Stomach (tissue), 19 donors: ENCODE measurements at places on chromosomes 7 and 10. TPM values are rescaled to one million over a fixed set of nuclear protein-coding genes. Genes with fewer than 3 reads are reported as not detected.

ITGA8 gene
- 35.0 TPM for total RNA-seq

TMEM60 gene
- total RNA-seq, result 12.1 TPM

CPA2 gene
- 4.1 TPM for total RNA-seq

AHCYL2 gene
- total RNA-seq, result 69.0 TPM

SEC31B gene
- total RNA-seq, result 6.2 TPM

CCDC201 gene
- not detected for total RNA-seq

ABCF2 gene
- total RNA-seq, result 19.6 TPM

- peak overlapping the region; percentile 93 for H3K27ac ChIP-seq
- no peaks in the 10 kb centered on the region for H3K27me3 ChIP-seq
- DNase-seq, result peak; percentile 64
- no peaks in the 10 kb centered on the region for H3K36me3 ChIP-seq
- peak overlapping the region; percentile 62 for H3K4me3 ChIP-seq
Observed at GRCh38 chr10:114174695-114175188, 739 bp upstream of the CCDC186 start.

GRCh38 chr7:89042940-89043339, 247.4 kb upstream of the TEX47 start:
- DNase-seq, result no peak
- no peaks in the 10 kb centered on the region for H3K27me3 ChIP-seq

DNA sequence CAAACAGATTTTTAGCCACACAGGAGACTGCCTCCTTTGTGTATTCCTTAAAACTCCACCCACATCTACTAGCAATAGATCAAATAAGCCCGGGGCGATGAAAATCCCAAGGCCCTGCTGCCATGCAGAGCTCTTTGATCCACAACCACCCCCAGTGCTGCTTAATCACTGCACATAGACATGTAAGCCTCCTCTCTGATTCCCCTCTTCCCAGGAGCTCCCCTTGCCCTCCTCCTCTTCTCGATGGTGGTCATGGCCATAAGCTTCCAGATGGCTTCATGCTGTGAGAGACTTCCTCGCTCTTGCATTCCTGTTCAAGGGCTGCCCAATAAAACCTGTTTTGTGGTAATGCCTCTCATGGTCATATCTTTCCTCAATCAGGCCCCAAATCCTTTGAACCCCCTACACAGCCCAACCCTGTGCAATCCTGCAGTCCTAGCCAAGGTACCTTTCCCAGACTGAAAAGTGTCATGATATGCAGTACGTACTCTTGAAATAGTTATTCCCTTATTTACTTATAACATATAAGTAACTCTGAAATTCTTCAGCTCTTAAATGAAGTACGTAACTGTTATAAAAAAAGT, 158.5 kb downstream of the CACNA2D1 start:
- H3K4me1 ChIP-seq, result peaks cover 5% of the 10 kb centered on the region
- H3K27me3 ChIP-seq, result no peaks in the 10 kb centered on the region
- H3K27ac ChIP-seq, result no peak overlapping the region
- DNase-seq, result no peak
- H3K4me3 ChIP-seq, result no peak overlapping the region

DNA sequence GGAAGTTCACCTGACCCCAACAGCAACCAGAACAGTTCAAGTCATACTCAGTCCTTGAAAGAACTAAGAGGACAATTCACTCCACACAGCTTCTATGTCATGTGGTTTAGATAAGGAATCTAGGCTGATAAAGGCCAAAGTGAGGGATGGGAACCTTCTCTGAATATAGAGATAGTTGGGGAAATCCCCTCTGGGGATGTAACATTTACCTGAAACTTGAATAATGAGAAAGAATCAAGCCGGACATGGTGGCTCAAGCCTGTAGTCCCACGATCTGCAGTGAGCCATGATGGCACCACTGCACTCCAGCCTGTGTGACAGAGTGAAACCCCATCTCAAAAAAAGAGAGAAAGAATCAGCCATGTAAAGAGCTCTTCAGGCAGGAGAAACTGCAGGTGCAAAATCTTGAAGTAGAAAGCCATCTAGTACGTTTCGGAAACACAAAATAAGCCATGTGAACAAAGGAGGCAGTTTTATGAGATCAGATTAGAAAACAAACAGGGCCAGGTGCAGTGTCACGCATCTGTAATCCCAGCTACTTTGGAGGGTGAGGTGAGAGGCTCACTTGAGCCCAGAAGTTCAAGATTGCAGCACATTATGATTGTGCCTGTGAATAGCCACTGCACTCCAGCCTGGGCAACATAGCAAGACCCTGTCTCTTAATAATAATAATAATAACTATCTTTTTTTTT, 4.5 kb upstream of the DNMBP start:
- DNase-seq, result no peak
- H3K27ac ChIP-seq, result no peak overlapping the region
- no peaks in the 10 kb centered on the region for H3K36me3 ChIP-seq
- no peaks in the 10 kb centered on the region for H3K27me3 ChIP-seq
- no peak overlapping the region for H3K4me3 ChIP-seq

DNA sequence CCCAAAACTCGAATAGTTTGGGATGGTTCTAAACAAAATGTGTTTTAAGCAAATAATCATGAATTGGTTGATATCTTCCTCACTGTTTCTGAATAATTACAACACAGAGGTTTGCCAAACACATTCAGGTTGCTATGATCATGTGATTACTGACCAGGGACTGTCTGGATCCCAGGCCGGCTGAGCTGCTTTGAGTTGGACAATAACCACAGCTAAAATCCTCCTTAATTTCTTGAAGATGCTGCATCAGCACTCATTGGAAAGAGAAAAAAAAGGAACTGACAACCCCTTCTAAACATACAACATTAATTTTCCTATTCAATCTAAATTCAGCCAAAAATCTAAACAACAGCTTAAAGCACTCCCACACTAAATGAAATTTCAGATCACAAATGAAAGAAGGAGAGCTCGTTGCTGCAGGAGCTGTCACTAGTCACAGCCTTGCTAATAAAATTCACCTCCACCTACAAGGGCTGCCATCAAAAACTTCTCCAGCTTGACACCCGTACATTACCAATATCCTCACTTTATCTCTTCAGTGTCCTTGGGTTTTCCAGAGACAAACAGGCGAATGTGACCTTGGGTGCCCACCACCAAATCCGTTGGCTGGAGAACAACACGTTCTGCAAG, 560.2 kb downstream of the KCNMA1 start:
- no peaks in the 10 kb centered on the region for H3K4me1 ChIP-seq
- no peak overlapping the region for H3K4me3 ChIP-seq
- no peaks in the 10 kb centered on the region for H3K36me3 ChIP-seq
- no peaks in the 10 kb centered on the region for H3K27me3 ChIP-seq
- peak; percentile 22 for DNase-seq

DNA sequence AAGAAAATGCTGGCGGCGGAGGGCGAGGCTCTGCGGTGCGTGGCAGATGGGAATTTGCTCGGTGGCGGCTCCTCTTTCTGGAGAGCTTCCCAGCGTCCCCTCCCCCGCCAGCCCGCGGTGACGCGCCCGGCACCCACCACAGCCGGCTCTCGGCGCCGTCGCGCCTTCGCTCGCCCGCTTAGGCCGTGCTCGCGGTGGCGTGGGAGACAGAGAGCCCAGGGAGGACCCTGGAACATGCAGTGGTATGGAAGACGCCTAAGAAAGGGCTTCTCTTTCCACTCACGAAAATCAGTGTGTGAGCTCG, 576 bp upstream of the CSGALNACT2 start:
- H3K4me1 ChIP-seq, result peaks cover 28% of the 10 kb centered on the region
- peak overlapping the region; percentile 94 for H3K27ac ChIP-seq
- no peaks in the 10 kb centered on the region for H3K36me3 ChIP-seq
- no peaks in the 10 kb centered on the region for H3K27me3 ChIP-seq

- no peak for DNase-seq
- H3K4me1 ChIP-seq, result no peaks in the 10 kb centered on the region
- no peaks in the 10 kb centered on the region for H3K27me3 ChIP-seq
Observed at GRCh38 chr7:90896458-90896857, 300.3 kb downstream of the CDK14 start.

- no peak overlapping the region for H3K27ac ChIP-seq
- H3K27me3 ChIP-seq, result no peaks in the 10 kb centered on the region
- no peaks in the 10 kb centered on the region for H3K36me3 ChIP-seq
Observed at GRCh38 chr7:88073626-88074025, 139.6 kb downstream of the ADAM22 start.

DNA sequence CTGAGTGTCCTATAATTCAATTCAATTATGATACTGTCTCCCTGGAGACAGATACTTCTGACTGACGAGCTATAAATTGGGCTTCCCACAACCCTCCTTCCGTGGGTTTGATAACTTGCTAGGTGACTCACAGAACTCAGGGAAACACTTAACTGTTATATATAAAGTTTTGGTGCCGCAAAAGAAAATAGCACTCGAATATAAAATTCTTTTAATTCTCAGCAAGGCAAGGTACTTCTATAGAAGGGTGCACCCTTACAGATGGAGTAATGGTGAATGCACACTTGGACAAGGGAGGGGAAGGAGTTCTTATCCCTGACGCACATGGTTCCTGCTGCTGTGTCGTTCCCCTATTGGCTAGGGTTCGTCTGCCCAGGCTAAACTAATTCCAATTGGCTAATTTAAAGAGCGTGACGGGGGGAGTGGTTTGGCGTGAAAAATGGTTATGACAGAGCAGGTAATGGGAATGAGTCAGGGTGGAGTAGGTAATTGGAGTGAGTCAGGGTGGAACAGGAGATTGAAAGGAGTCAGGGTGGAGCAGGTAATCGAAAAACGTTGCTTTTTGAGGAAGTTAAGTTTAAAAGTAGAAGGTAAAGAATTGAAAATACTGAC, 20.8 kb upstream of the GHITM start:
- no peaks in the 10 kb centered on the region for H3K4me1 ChIP-seq
- no peak overlapping the region for H3K4me3 ChIP-seq
- no peak for DNase-seq
- no peaks in the 10 kb centered on the region for H3K36me3 ChIP-seq

DNA sequence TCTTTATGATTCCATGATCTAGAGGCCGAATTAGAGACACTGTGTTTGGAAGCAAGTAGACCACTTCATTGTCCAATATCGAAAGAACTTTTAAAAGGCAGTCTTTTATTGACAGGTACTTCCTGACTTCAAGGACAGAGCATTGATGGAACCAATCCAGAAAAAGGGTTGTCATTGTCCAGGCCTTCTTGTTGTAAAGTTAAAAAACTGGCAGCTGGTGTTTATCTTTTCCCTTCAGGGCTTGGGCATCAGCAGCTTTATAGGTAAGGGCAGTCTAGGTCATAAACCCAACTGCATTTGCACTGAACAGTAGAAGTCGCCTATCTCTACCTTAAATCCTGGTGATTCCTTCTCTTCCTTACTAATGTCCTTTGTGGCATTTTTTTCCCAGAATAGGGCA, 95.6 kb downstream of the ST7 start:
- H3K4me1 ChIP-seq, result peaks cover 11% of the 10 kb centered on the region
- no peak overlapping the region for H3K27ac ChIP-seq
- H3K4me3 ChIP-seq, result no peak overlapping the region
- no peak for DNase-seq

- H3K4me3 ChIP-seq, result no peak overlapping the region
- no peaks in the 10 kb centered on the region for H3K36me3 ChIP-seq
- no peaks in the 10 kb centered on the region for H3K27me3 ChIP-seq
- no peak overlapping the region for H3K27ac ChIP-seq
- H3K4me1 ChIP-seq, result no peaks in the 10 kb centered on the region
- no peak for DNase-seq
Observed at GRCh38 chr7:142812437-142813215, 41.9 kb downstream of the PRSS2 start.

- no peak for DNase-seq
- H3K36me3 ChIP-seq, result no peaks in the 10 kb centered on the region
- no peak overlapping the region for H3K27ac ChIP-seq
- H3K4me3 ChIP-seq, result no peak overlapping the region
Observed at GRCh38 chr7:6495597-6496262, 48.0 kb upstream of the DAGLB start.

- H3K27me3 ChIP-seq, result peaks cover 11% of the 10 kb centered on the region
- H3K4me3 ChIP-seq, result no peak overlapping the region
- no peak overlapping the region for H3K27ac ChIP-seq
- peaks cover 17% of the 10 kb centered on the region for H3K4me1 ChIP-seq
- no peaks in the 10 kb centered on the region for H3K36me3 ChIP-seq
Observed at GRCh38 chr7:73626814-73627213, 2.5 kb upstream of the MLXIPL start.

GRCh38 chr10:62618054-62618453, 186.5 kb upstream of the ADO start:
- H3K27me3 ChIP-seq, result no peaks in the 10 kb centered on the region
- H3K36me3 ChIP-seq, result no peaks in the 10 kb centered on the region
- H3K27ac ChIP-seq, result peak overlapping the region; percentile 14
- H3K4me3 ChIP-seq, result no peak overlapping the region
- no peaks in the 10 kb centered on the region for H3K4me1 ChIP-seq

DNA sequence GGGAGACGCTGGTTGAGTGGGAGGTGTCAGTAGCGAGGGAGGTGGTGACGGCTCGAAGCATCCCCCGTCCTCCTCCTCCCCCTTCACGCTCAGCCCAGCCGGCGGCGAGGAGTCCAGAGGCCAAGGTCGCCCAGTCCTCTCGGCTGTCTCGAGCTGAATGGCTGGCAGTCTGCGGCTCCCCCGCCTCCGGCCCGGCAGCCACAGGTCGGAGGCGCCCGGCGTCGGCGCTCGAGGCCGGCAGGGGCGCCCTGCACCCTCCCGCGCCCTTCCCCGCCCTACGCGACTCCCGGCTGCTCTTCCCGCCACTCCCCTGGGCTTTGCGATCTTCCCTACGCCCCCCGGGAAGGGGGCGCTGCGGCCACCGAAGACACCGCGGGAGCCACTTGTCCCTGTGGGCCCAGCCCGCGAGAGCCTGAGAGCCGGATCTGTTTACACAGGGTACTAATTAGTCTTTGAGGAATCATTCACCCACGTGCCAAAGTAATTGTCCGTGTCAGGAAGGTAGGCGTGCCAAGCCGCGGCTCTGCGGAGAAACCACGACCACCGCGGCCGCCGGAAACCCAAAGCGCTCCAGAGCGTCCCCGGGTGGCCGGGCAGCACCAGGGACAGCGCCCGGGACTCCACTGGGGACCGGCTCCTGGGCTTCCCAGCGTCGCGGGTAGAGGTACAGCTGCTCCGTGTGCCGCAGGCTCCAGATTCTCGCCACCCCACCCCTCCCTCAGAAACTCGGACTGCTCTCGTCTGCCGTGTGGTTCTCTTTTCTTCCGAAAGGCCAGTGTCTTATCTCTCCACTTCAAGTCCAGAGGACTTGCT, at the start of gene NXPH1:
NXPH1 (plus strand) TSS at position 133 of the 813 bp plus-strand sequence.
- no peaks in the 10 kb centered on the region for H3K36me3 ChIP-seq
- no peak within 1 kb of the TSS for H3K4me3 ChIP-seq
- DNase-seq, result peak; percentile 75

DNA sequence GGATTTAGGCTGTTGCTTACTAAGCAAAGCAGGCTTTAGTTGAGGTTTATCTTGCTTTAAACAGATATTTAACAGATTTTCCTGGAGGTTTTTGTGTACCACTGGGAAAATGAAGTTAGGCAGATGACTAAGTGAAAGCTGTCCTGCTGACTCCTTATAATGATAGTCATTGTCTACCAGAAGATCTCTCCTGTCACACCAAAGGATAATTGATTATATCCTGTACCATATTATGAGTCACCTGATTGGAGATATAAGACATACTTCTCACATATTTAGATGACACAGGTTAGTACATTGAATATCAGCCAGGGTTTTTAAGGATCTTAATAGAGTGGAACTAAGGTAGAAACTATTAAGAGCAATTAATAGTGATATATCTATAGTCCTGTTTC, 68.4 kb downstream of the PTEN start:
- H3K36me3 ChIP-seq, result peaks cover 33% of the 10 kb centered on the region
- DNase-seq, result no peak

GRCh38 chr7:113892818-113893217, 26.0 kb downstream of the PPP1R3A start:
- DNase-seq, result peak; percentile 7
- no peaks in the 10 kb centered on the region for H3K36me3 ChIP-seq
- no peaks in the 10 kb centered on the region for H3K27me3 ChIP-seq
- no peak overlapping the region for H3K4me3 ChIP-seq
- no peaks in the 10 kb centered on the region for H3K4me1 ChIP-seq
- H3K27ac ChIP-seq, result no peak overlapping the region
